ENCODE measurements at places on chromosomes 12 and 14. TPM values are rescaled to one million over a fixed set of nuclear protein-coding genes. Genes with fewer than 3 reads are reported as not detected.

DNA sequence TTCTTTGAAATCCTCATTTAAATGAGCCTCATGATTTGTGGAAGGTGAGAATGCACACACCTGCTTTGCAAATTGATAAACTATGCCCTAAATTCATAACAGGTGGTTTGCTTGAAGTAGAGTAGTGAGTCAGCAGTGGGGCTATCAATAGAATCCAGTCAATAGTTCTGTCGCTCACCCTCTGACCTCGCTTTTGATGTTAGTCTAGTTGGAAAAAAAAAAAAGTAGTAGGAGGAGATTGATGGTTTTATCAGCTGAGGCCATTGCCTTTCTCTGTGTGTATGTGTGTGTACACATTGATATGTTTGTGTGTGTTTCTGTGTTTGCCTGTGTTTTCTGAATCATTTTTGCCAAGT lies 267.3 kb downstream of the SNAPC1 start:
- DNase-seq: no peak

GRCh38 chr12:107399046-107399445 lies 286.6 kb upstream of the PWP1 start:
- no peak for DNase-seq

The GZMB gene
- 1.3 TPM for polyA plus RNA-seq

The ANKRD13A gene
- 29.3 TPM for polyA plus RNA-seq

DNA sequence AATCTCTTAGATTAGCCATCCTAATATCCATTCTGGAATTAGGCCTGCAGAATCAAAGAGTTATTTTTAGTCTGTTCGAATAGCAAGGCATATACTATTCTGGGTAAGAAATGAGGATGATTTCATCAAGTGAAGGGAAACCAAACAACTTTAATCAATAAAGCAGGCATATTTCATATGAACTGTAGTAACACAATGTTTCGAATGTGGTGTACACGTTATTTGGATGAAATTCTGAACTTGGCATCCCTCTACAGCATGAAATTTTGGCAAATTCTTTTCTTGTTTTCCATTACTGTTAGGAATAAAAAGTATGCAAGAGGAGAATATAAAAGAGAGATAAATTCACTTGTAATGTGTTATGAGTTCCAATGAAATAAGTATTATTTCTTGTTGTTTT lies 1233.3 kb upstream of the SEL1L start:
- no peak for DNase-seq

DNA sequence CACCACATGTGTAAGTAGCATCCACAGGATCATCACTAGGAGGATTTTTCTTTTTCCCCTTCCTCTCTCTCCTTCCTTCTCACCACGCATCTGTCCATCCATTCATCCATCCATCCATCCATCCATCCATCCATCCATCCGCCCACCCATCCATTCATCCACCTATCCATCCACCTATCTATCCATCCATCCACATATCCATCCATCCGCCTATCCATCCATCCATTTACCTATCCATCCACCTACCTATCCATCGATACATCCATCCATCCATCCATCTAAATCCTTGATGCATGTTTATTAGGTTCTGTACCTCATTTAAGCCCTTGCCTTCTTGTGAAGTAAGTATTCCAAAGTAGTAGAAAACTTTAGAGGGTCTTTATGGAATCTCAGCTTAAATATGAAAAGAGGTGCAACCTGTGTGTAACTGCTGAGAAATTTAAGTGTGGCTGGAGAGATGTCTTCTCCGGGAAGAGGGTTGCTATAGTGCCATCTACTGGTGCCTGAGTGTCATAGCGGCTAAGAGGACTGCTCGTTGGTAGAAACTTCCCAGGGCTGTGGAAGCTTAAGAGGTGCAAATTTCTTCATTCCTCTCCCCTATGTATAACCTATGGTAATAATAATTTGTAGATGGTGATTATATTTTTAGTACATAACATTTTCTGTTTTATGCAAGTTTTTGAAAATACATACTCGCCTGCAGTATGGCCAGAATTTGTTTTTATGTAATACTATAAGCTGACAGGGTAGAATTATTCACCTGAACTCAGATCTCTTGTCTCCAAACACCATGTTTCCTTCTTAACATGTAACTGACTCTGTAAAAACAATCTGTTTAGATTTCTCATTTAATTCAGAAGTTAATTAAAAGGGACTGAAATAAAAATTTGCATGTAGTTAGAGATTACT lies 46.0 kb downstream of the MYO1H start:
- DNase-seq: peak; percentile 15

DNA sequence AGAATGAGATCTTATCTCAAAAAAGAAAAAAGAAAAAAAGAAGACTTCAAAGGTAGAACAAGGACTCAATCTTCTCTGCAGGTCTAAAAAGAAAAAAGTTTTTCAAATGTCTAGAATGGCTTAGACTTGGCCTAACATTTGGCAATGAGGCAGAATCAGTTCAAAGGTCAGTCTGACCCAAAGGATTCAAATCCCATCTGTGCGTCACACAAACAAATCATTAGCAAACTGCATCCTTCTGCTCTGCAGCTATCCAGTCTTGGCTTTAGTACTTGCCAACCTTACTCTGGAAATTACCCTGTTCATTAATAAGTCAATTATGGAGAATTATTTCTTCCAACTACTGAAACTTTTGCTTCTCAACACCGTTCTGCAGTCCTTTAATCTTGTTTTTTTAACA lies 3.1 kb downstream of the YAF2 start:
- no peak for DNase-seq

The GPR84 gene
- polyA plus RNA-seq: 0.16 TPM

The SIX6 gene
- not detected for polyA plus RNA-seq

- DNase-seq: no peak
Observed at GRCh38 chr12:11075642-11076041, 13.5 kb upstream of the TAS2R46 start.

DNA sequence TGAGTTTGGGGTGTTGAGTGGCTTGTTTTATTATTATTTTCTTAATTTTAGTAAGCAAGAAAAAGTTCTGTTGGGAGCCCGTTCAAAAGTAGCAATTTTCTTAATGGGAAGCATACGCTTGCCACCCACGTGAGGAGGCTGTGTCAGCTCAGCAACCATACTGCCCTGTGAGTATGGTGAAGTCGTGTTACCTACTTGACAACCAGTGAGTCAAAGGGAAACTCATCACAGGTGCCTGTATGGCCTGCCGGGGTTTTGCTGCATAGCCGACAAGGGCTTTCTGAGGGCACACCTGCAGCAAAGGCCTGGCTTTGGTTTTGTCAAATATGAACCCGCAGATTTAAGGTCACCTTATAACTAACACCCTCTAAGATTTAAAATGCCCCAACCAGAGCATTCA lies 31.1 kb downstream of the PITPNM2 start:
- DNase-seq: no peak

GRCh38 chr12:117774941-117775775 lies 193.6 kb downstream of the KSR2 start:
- no peak for DNase-seq

DNA sequence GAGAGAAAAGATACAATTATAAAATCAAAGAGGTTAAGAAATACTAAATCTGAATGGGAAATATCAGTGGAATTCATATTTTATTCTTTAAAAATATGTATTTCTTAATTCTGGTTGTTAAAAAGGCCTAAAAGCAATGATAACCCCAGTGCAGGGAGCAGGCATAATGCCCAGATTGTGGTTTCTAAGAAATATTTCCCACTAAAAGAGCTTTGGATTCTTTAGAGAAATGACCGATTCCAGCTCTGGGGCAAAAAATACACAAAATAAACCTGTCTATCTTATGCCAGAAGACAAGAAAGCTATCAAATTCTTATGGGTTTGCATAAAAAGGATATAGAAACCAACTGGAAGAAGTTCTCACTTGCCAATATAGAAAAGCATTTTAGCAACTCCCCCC lies 71.6 kb downstream of the PDE6H start:
- no peak for DNase-seq

The SCN8A gene
- 1.4 TPM for polyA plus RNA-seq

GRCh38 chr14:77143071-77143470 lies 1.5 kb upstream of the ZDHHC22 start:
- DNase-seq: no peak

GRCh38 chr12:15712160-15712559 lies 77.0 kb downstream of the EPS8 start:
- no peak for DNase-seq

The TSPAN19 gene
- 0.09 TPM for polyA plus RNA-seq

The TSPAN11 gene
- polyA plus RNA-seq: 8.4 TPM

DNA sequence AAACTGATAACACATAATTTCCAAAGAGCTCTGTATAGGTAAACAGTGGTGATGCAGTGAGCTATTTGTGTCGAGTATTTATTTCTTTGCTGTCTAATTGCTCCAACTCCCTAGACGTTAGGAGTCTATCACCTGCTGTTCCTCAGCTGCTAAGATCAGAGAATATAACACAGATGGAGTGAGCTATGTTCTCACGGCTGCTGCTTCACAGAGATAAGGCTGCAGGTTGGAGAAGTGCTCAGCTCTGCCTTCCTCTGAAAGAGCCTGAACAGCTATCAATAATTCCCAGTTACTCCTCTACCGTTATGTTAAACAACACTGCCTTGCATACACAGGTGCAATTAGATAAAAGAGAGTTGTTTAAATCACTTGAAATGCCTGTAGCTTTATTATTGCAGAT lies 103.2 kb upstream of the MDGA2 start:
- DNase-seq: no peak

DNA sequence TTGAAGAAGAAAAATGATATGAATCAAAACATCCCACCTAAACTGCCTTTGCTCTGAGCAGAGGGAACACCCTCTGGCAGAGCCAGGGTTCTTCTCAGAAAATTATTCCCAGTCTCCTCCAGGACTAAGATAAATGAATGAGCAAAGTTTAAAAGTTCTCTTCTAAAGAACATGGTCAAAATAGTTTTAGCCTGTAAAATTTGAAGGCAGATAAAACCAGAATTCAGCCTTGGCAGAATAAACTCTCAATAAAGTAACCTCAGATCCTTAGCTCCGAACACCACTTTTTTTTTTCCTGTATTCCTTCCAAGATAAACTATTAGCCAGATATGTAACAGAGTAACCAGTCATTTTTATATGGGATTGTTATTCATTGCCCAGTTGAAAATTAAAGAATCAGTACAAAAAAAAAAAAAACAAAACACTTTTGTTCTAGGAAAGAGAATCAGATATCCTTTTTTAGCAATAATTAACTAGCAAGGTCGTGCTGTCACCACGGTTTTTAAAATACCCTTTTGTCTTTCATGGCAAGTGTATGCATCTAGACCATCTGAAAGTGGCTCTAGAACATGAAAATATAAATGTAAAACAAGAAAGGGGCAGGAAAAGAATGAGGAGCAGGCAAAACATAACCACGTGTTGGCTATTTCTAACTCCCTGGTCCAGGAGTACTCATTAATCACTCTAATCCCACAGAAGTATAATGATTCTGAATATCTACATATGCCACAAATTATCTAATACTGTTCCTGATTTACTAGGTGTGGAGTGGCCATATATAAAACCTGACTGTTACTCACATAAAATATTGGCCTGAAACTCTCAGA lies 60.8 kb downstream of the CAPZA3 start:
- DNase-seq: no peak

DNA sequence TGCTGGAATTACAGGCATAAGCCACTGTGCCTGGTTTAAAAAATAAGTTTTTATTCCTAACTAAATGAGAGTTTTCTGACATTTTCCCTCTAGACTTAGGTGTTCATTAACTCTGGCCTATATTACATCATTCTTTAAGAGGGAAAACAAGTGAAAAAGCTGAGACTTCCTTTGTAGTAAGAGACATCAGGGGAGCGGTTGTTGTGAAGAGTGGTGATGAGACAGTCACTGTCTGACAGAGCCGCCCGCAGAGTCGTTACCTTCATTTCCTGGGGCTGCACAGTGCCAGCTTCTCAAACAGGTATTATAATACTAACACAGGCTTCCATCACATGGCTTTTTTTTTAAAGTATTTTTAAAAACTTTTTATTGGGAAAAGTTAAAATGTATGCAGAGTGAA lies 19.7 kb upstream of the TDRD9 start:
- no peak for DNase-seq
